NCI-H1417 treated with DMSO at 0.1 percent for 48 hours (cell line): ENCODE measurements at places on chromosomes 6 and 20.

- no peak for DNase-seq
These were observed 25.0 kb upstream of the ADTRP start for GRCh38 chr6:11803591-11803971.

DNA sequence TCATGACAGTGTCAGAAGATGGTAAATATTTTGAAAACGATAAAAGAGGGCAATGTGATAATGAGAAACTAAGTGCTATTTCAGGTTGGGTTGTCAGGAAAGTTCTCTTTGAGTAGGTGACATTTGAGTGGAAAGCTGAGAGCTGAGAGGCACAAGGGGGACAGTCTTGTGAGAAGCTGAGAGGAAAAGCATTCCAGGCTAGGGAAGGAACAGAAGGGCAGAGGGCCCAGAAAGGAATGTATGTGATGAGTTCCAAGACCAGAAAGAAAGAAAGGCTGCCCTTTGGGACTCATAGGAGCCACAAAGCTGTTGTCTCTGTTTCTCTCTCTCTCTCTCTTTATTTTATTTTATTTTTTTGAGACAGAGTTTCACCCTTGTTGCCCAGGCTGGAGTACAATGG is 7.6 kb upstream of the RNF182 start:
- DNase-seq, result no peak

DNA sequence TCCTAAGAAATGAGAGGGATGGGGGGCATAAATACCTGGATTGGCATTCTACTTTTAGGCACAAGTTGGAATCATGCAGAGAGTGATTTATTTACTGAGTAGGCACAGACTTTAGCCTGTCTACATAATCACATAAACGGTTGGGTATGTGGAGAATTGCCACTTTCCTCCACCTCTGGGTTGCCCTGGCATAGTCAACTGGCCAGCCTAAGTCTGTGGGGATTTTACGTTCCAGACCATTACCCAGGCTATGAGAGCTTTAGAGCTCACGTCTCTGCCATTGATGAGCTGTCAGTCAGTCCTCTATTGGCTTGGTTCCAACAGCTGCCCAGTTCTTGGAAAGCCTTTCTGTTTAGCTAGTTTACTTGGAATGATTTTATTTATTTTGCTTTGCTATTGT is 5.0 kb upstream of the BHLHE23 start:
- no peak for DNase-seq

- DNase-seq, result no peak
These were observed 656.3 kb upstream of the NOX3 start for GRCh38 chr6:156111913-156112312.

DNA sequence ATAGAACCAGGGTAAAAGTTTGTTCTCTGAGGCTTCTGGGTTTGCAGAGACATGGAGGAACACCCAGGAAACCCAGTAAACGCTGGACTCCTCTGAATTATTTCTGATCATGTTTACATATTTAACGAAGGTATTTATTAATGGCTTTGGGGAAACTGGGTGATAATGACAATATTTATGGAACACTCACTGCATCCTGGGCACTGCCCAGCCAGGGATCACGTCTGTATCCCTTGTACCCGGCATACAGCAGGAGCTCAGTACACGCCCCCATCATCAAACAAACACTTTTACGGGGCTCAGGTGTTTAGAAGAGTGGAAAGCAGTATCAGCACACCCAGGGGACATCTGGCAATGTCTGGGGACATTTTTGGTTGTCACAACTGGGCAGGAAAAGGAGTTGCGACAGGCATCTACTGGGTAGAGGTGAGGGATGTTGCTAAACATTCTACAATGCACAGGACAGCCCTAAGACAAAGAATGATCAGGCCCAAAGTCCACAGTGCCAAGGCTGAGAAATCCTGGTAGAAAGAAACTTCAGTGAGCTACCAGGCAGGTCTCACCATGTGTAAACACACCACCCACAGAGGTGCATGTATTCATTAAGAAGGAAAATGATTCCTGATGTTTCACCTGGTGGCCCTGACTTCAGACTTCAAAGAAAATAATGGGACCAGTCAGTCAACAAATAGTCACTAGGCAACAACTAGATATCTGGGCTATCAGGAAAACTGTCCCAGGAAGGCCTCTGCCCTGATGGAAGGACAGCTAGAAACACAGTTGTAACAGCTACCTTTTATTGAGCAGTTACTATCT is 35.3 kb downstream of the ZMYND8 start:
- DNase-seq, result peak; percentile 79

GRCh38 chr6:113011389-113011788 is 664.3 kb downstream of the RFPL4B start:
- no peak for DNase-seq

DNA sequence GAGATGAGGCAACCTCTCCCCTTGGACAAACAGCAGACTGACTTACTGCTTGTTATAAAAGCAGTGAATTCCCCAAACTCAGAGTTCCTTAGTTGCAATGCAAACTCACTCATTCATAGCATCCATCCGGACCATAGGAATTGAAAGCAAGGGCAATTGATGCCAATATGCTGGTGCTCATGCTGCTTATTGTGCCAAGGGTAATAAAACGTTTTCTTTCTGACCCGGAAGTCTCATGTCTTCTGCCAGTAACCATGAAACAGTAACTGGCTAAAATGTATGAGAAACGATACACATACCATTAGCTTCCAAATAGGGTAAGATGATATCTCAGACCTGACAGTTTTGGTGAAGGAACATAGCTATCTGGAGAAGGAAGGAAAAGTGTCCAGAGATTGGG is 18.1 kb downstream of the PRKN start:
- DNase-seq, result no peak

DNA sequence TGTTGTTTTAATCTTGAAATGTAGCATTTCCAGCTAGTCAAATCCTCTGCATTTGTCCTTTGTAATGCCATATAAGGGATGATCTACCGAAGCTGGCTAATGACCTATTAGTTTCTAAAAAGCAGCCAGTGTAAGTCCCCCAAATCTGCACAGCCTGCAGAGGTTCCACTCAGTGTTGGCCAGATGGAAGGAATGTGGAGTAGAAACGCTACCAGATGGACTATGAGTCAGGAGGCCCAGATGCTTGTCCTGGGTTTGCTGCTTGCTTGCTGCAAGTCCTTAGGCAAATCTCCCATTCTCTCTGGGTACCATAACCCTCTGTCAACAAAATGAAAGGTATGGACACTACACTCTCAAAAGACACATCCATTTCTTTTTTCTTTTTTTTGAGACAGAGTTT is 149.8 kb downstream of the BTBD9 start:
- no peak for DNase-seq

- no peak for DNase-seq
These were observed 277.7 kb downstream of the ADGB start for GRCh38 chr6:146876271-146877151.

DNA sequence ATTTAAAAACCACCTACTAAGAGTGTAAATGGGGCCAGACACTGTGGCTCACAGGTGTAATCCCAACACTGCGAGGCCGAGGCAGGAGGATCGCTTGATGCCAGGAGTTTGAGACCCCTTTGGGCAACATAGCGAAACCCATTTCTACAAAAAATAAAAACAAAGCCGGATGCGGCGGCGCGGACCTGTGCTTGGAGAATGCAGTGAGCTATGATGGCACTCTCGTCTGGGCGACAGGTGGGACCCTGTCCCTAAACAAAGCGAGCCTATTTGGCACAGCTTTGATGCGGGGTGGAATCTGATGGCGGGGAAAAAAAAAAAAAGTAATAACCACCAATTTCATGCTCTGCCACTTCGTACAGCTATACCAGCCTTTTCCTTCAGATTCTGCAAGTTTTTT is 1.1 kb downstream of the TCP1 start:
- DNase-seq, result no peak

- DNase-seq, result no peak
These were observed 26.9 kb downstream of the PXDC1 start for GRCh38 chr6:3724451-3725144.

DNA sequence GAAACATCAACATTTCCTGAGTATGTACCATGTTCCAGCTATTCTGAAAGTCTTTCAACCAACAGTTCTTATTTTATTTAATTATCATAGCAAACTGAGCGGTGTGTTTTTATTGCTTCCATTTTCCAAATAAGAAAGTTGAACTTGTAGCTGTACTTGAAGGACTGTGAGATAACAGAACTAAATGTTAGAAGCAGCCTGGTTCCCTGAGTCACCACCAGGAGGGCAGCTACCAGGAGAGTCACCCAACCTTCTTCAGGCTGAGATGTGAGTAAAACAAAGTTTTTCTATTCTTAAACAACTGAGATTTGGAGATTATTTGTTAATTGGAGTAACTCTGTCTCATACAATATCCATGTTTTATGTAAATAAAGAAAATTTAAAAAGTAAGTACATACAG is 403.4 kb downstream of the PKHD1 start:
- no peak for DNase-seq

DNA sequence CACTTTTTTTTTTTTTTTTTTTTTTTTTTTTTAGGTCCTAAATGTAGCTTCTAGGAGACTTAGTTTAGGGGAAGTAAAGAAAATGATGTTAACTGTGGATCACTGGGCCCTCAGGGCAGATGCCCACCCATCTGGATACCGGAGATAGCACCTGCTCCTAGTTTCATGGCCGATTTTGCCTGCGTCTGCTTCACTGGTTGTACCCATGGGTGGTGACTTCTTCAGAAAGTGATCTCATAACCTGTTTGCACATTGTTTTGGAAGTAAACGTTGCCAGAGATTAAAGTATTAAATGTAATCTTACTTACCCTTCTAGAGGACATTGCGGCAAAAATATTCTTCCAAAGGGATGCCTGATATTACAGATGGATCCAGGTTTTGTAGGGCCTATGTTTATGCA is 79.8 kb upstream of the SGK1 start:
- no peak for DNase-seq

GRCh38 chr6:27101824-27102223 is 145.7 kb upstream of the PRSS16 start:
- DNase-seq, result no peak

DNA sequence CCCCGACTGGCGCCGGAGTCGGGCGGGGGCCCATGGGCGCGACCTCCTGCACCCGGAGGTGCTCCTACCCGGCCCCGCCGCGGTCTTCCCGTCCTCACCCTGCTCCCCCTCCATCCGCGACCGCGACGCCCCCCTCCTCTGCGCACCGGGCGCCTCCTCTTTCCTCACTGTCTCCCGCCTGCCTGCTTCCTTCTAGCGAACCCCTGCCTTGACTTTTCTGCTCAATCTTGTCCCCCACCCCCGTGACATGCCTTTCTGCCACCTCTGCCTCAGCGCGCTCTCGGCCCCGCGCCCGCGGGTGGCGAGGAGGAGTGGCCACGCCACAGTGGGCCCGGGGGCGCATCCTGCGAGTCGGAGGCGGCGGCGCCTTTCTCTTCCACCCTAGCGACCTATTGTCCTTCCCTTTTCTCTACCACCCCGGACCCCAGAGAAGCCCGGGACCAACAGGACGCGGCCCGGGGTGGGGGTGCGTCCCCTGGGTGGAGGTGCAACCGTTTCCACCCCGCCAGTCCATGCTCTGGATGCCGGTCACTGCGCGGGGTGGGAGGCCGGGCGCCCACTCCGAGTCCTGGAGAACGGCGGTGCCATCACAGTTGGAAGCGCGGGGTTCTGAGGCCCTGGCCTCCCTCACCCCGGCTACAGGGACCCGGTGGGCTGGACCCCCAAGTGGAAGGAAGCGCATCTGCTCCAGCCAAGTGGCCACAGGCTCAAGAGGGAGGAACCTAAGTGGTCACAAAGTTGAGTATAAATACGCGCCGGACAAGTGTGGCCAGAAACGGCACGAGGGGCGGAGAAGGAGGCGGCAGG is 2.0 kb downstream of the PDE10A start:
- no peak for DNase-seq

DNA sequence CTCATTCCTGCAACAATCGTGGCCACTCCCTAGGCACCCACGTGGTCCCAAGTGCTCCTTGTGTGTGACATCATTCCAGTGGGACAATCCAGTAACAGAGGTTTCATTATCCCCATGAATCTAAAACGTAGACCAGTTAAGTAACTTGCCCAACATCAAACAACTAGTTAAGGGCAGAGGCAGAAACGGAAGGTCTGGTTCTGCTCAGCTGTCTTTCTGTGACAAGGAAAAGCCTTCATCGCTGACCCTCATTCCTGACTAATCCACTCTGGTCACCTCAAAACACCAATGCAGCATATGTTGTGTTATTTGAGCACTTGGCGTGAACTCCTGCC is 261.4 kb upstream of the JARID2 start:
- DNase-seq, result no peak

- no peak for DNase-seq
These were observed 34.7 kb downstream of the SOBP start for GRCh38 chr6:107524626-107525025.

DNA sequence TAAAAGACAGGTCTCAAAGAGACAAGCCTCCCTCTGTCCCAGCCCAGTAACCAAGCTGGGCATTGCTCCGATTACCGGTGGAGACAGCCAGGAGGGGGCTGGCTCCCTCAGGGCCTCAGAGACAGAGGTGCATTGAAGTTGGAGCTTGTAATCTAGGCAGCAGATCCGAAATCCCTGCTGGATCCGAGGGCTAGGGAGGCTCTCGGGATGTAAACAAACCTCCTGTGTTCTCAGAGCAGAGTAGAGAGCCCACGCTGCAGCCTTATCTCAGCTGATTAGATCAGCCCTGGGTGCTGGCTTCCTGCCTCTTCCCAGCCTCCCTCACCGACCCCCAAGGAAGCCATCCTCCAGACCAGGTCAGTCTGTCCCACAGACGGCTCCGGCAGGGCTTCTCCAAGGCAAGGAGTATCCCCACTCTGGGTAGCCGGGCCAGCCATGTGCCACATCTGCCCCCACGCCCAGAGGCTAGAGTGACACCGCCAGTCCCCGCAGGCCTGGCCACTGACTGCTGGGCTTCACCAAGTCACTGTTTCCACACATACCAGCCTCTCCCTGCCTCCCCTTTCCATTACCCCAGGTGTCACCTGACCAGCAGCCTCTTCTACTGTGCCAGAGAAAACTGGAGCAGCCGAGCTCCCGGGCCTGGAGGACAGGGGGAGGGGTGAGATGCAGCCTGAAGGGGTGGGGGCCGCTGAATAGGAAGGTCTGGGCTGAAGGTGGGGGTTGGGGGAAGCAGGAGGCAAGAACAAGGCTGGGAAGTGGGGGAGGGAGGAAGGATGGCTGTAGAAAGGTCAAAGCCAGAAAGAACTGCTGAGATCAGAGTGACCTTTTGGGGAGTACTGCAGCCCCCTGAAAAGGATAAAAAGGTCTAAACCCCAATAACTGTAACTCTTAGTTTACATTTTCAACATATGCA is 6.0 kb downstream of the SDC4 start:
- DNase-seq, result no peak

GRCh38 chr20:59078231-59078630 is 35.6 kb upstream of the PRELID3B start:
- no peak for DNase-seq

DNA sequence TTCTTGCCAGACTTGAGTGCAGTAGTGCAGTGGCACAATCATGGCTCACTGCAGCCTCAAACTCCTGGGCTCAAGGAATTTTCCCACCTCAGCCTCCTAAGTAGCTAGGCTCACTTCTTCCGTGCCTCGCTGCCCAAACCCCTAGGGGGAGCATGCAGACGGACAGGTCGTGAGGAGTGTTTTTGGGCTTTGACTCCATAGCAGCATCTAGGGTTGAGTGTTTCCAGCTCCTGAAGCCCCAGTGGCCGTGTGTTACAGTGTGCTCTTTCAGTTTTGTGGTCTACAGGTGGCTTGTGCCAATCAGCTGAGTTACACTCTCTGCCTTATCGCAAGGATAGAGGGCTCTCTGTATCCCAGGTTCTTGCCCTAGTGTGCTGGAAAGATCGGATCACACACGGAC is 33.4 kb downstream of the NCOA3 start:
- DNase-seq, result no peak

- DNase-seq, result no peak
These were observed 146.2 kb downstream of the TBX18 start for GRCh38 chr6:84618046-84618752.

- DNase-seq, result no peak
These were observed 16.9 kb downstream of the ZNF217 start for GRCh38 chr20:53576586-53577318.
